ENCODE measurements at places on chromosomes 5 and 9.

GRCh38 chr9:125255781-125256391, 5.7 kb upstream of the GAPVD1 start:
- no peak for DNase-seq

DNA sequence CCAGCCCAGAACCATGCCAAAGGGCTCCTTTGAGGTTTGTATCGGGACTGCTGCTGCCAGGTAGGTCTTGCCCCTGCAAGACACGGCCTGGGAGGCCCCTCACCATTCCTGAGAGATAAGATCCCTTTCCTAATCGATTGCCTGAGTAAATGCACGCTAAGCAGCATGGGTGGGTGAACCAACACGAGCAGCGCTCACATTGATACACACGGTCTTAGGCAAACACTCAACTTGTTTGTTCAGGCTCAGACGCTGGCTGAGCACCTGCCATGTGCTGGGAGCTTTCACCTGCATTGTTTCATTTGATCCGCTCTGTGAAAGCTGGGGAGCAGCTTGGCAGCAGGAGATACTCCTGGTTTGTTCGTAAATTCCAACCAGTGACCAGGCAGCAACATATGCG, 76.9 kb upstream of the NEURL1B start:
- peak; percentile 78 for DNase-seq

GRCh38 chr9:69179037-69179436, 5.0 kb downstream of the TJP2 start:
- no peak for DNase-seq

- DNase-seq: no peak
Measured at GRCh38 chr9:94829380-94830070, 103.0 kb downstream of the AOPEP start.

DNA sequence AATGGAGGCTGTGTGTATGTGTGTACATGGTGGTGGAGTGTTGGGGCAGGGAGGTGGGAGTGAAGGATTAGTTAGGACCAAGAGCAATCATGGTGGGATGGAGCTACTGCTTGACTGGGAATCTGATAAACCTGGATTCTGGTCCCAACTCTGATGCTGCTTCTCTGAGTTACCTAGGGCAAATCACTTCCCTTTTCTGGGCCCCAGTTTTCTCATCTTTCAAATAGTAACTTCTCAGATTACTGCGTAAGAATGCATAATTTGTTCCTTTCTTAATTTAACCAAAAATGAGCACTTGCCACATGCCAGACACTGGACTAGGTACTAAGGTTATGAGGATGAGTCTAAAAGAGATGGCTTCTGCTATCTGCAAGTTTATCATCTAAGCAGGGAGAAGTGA, 20.8 kb upstream of the ANXA6 start:
- DNase-seq: no peak

DNA sequence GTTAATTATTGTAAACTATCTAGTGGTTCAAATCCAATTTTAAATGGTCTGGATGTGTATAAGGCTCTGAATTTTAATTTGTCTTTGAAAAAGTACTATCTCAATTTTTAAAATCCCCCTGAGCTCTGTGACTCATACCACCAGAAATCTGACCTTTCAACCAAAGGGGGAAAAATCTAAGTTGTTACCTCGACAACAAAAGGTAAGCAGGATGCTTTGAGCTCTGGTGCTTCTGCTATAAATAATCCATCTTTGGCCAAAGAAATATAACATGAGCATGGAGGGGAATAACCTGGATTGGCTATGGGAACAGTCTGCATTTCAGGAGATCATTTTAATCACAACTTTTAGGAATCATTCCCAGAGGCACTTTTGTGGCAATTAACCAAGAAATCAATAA, 76.3 kb upstream of the PCSK1 start:
- DNase-seq: no peak

DNA sequence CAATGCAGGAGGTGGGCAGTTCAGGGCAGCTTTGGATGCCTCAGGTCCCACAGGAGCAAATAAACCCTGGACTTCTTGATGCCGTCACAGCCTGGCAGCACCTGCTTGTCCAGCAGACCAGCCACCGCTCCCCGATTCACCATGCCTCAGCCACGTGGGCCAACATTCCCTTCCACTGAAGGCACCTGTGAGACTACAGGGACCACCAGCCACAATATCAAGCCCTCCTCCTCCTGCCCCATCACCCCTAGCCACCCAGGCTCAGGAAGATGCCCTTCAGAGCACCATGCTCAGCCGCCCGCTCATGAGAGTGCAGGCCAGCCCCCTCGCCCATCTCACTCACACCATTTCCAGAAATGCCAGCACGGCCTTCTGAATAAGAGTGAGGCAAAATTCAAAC, 234.7 kb downstream of the SYK start:
- DNase-seq: no peak

GRCh38 chr5:80092486-80093107, 57.4 kb downstream of the THBS4 start:
- DNase-seq: no peak

GRCh38 chr5:113201715-113202114, 225.1 kb downstream of the DCP2 start:
- DNase-seq: no peak

- DNase-seq: no peak
Measured at GRCh38 chr9:75188756-75189155, 100.4 kb downstream of the OSTF1 start.

DNA sequence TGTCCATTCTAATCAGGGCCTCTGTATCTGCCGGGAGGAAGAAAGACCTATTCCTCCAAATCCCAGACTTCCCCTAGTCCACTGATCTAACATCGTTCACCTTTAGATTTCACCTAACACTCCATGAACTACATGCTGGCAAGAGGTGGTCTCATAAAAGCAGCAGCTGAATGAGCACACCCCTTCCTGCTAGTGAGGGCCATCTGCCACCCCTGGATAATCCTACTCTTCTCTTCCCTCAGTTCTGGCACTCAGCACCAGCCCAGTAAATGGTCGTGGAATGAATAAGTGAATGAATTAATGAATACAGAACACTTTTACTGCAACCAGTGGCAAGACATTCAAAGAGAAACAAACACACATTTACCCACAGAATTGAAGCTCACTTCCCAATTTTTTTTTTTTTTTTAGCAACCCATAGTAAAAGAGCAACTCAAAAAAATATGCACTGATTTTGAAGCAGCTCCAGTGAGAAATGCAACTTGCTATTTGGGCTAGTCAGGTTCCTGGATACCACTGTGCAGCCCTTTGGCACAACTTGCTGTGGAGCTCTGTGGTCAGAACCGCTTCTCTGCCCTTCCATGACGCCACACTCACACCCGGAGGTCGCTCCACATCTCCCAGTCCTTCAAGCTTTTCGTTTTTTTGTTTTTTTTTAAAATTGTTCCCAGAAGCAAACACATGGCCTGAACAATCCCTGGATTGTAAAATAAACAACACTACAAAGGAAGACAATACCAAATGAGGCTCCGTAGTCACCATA, 6.2 kb downstream of the RNF183 start:
- peak; percentile 16 for DNase-seq

DNA sequence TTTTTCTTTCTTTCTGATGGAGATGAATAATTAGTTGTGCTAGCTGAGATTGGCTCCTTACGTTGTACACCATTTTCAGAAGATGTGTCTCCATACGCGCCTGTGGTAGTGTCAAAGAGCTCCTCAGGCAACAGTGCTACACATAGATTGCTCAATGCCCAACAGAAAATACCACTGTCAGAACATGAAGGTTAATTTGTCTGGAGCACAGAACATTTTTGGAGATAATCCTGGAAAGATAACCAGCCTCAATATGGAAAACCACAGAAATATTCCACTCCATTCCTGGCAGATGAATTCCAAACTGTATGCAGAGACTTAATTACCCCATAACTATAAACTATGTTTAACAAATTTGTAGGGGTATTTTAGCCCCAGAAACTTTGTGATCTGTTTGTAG, 233.6 kb downstream of the MARCHF11 start:
- no peak for DNase-seq

- DNase-seq: no peak
Measured at GRCh38 chr5:127335381-127335780, 44.8 kb downstream of the MEGF10 start.

DNA sequence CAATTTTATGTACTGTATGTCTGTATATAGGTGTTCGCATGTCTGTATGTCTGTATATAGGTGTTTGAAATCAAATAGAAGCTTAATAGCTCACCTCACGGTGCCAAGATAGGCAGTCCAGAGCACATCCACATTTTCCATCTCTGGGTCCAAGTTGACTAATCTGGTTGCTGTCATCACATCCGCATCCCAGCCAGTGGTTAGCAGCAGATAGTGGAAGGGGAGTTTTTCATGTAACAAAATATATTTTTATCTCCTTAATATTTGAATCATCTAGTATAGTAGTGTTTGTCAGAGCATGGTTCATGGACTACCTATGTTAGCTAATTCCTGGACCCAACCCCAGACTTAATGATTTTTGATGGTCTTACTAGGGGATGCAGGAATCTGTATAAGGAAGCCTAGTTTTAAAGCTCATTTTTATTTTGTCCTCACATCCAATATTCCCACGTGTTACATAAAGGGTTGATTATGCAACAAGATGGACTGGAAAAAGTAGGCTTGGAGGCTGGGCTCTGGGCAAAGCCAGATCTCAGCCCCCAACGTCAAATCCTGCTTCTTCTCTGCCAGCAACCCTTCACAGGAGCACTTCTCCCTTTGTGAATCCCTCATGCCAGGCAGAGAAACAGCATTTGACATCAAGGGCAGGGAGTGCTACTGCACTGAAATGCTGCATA, 219.7 kb downstream of the ZSWIM6 start:
- no peak for DNase-seq

- no peak for DNase-seq
Measured at GRCh38 chr5:132136906-132137305, 63.3 kb downstream of the CSF2 start.

- no peak for DNase-seq
Measured at GRCh38 chr5:2102819-2103776, 220.4 kb upstream of the IRX4 start.

DNA sequence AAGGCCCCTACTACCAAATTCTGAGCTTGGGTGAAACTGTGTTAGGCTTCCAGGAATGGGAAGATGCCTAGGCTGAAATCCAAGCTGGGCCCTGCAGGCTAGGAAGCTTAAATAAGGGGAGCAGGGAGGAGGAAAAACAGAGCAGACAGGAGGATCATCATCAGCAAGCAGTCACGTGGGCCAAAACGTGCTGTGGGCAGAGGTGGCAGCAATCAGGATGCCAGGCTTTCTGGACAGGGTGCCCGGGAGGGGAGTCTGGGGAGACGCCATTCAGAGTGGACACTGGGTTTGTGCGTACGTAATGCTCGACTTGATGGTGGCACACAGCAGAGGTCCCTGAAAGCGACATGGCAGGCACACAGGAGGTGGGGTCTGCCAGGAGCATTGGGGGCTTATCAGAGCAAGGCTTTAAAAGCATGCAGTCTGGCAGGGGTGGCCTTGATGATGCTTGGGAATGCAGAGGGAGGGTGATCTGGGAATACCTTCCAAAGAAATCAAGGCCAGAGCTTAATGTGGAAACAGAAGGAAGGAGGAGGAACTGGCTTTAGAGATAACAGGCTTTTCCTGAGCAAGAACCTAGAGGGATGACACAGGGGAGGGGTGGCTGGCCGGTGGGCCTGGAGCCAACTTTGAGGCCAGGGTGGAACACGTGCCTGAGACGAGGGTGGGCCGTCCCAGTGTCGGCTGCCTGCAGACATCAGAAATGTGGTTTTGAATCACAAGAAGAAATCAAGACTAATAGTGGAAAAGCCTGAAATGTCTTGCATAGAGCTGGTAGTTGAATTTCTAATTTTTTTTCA, 212.5 kb downstream of the GADD45G start:
- DNase-seq: no peak

DNA sequence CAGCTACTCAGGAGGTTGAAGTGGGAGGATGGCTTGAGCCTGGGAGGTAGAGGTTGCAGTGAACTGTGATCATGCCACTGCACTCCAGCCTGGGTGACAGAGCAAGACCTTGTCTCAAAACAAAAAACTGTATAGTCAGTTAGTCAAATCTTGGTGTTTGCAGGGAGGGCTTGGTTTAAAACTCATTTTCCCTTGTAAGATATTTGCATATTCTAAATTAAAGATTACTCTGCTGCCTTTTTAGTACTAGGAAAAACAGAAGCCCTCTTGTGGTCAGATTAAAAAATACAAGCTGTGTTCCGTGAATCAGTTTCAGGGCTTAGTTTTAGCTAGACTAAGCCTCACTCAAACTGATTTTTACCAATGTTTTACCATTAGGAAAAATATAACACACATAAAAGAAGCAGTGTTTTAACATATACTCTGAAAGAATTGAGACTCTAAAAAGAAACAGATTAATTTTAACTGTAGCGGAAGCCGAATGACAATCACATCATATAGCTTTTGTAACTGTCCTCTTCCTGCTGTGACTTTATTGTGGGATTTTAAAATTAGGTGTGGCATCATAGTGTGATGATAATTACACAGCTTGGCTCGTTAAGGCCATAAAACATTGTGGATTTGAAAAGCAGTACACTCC, 84.9 kb upstream of the BASP1 start:
- DNase-seq: no peak

DNA sequence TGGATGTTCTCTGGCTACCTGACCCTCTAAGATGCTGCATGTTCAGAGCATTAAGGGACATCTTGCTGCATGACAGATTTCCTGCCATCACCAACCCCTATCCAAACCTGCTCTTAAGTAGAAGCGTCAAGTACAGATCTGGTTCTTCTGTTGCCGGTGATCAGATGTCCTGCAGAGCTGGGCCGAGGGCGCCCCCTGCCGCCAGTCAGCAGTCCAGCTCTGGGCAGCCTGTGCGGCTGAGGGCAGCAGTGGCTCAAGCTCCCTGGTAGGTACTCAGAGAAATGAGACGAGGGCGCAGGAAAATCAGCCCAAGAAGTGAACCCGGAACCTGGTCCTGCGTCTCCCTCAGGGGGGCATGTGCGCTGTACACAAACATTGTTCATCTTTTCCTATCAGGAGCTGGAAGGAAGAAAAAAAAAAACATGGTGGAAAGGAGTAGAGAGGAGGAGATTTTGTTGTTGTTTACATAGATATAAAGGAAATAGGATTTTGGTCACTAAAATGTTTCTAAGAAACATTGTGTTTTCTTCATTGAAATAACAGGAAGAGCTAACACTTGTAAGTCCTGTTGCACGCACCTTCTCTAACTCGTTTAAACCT, 95.8 kb downstream of the CFAP90 start:
- DNase-seq: no peak

DNA sequence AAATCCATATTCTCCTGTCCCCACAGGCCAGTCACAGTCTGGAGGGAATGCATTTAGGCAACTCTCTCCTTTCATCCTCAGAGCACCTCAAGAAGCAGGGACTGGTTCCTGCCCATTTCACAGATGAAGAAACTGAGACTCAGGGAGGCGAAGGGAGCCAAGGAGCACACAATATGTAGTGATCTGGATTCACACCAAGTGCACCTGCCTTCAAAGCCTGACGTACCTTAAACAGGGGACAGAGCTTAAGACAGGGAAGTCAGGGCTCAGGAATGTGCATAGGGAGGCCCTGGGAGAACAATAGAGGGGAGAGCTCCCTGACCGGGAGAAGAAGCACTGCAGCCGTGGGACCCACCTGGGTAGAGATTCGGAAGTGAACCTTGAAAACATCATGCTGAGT, 83.0 kb downstream of the GABBR2 start:
- no peak for DNase-seq

DNA sequence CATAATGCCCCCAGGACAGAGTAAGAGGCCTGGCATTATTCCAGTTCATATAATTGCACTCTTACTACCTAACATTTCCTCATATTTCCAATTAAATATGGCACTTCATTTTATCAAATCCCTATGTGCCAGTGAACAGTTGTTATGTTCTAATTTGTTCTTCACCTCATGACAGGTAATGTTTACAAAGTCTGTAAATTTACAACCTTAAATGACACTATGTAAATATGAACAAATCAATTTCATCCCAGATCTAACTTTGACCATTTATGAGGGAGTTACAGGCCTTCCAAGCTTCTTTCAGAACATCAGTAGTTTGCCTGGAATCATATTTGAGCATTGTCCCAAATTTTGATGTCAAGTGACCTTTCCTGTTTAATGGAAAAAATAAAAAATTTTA, 592.6 kb upstream of the CDH6 start:
- DNase-seq: no peak

Measured in DMS79 treated with DMSO at 0.1 percent for 48 hours (cell line).